Activated T-cell treated with anti-CD3 and anti-CD28 coated beads for 4 hours (primary cell): ENCODE measurements at places on chromosomes 2 and 18.

GRCh38 chr2:180609626-180610340 is 370.6 kb upstream of the UBE2E3 start:
- DNase-seq: no peak

DNA sequence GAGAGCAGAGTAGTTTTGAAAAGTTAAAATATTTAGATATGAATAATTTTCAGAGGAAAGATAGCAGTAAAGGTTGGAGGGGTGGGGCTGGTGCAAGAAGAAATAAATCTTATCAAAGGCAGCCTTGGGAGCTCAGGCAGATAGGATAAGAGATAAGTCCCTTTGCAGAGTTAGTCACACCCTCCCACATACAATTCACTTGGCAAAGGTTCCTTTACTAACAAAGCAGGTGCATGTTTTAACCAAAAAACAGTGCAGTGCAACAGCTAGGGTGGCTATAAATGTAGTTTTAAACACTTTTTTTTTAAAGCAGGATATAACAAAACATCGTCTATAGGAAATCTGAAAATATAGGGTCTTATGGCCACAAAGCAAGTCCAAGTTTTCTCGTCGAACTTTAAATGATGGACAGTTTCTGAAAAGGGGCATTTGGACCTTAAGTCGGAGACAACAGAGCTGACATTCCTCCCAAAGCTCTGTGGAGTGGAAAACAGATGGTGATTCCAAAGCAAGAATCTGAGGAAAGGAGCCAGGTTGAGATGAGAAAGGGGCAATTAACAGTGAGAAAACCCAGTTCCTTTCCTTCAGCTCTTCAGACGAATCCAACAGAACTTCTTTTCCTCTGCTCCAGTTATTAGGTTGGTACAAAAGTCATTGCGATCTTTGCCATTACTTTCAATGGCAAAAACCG is 53.0 kb downstream of the EPHA4 start:
- no peak for DNase-seq

- DNase-seq: no peak
These were observed 50.9 kb upstream of the SPATS2L start for GRCh38 chr2:200255549-200255948.

GRCh38 chr2:111118981-111119821 is 1.5 kb upstream of the BCL2L11 start:
- peak; percentile 29 for DNase-seq

DNA sequence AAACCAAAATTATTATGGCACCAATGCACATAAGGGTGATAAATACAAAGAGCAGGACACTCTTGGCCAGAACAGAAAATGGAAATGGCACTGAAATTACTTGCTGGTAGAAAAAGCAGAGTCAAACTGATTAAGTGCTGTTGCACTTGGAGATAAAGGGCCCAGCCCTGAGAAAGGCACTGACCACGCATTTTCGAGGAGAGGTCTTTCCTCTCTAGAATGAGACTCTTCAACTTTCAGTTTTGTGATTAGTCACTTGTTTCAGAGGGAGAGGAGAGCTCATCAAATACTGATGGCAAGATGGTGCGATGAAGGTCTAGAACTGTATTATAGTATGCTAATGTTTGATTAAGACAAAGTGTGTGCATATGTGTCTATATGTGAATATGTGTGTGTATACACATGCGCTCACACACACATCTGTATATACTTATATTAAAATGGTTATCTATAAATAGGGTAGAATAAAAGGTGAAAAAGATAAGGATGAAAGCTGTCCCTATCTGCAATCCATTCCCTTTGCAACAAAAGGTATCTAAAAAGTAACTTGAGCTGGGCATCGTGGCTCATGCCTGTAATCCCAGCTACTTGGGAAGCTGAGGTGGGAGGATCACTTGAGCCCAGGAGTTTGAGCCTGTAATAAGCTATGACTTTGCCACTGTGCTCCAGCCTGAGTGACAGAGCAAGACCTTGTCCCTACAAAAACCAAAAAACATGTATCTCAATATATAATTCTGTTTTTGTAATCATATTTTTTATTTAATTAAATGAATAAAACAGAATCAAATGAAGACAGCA is 48.8 kb upstream of the ZDBF2 start:
- DNase-seq: no peak
